Activated CD4-positive, alpha-beta memory T cell treated with anti-CD3 and anti-CD28 coated beads for 36 hours (primary cell): ENCODE measurements at places on chromosomes 5 and 9. TPM values are rescaled to one million over a fixed set of nuclear protein-coding genes. Genes with fewer than 3 reads are reported as not detected.

The EIF4E1B gene
- total RNA-seq: not detected

The FAM114A2 gene
- total RNA-seq: 27.4 TPM

The SPATA31D4 gene
- not detected for total RNA-seq

The IFNB1 gene
- total RNA-seq: 0.26 TPM

The SLCO6A1 gene
- total RNA-seq: not detected

The ZNF366 gene
- total RNA-seq: not detected

The CYLC2 gene
- total RNA-seq: not detected

The EEIG1 gene
- total RNA-seq: 50.7 TPM

DNA sequence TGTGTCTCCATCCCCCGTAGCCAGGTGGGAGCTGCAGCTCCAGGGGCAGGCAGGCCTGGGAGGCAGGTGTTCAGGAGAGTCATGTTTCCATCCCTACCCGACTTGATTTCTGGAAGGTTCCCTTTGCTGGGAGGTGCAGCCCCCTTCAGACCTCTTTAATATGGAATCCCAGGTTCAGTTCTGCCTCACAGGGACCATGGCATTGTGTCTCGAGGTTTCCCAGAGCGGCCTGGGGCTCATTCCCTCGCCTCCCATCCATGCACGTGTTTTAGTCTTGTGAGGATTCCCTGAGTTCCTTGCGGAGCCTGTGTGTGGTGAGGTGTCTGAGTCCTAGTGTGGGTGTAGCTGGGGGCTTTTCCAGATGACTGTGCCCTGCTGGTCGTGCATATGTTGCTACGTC lies 16.5 kb upstream of the AHRR start:
- no peak overlapping the region for H3K4me3 ChIP-seq
- H3K27ac ChIP-seq: no peak overlapping the region
- H3K36me3 ChIP-seq: peaks cover 13% of the 10 kb centered on the region
- H3K27me3 ChIP-seq: no peaks in the 10 kb centered on the region
- H3K4me1 ChIP-seq: peaks cover 16% of the 10 kb centered on the region
- DNase-seq: peak; percentile 3

- no peak overlapping the region for H3K27ac ChIP-seq
- H3K4me3 ChIP-seq: no peak overlapping the region
- no peaks in the 10 kb centered on the region for H3K27me3 ChIP-seq
These were observed 213.3 kb downstream of the CDK5RAP2 start for GRCh38 chr9:120366644-120367019.

DNA sequence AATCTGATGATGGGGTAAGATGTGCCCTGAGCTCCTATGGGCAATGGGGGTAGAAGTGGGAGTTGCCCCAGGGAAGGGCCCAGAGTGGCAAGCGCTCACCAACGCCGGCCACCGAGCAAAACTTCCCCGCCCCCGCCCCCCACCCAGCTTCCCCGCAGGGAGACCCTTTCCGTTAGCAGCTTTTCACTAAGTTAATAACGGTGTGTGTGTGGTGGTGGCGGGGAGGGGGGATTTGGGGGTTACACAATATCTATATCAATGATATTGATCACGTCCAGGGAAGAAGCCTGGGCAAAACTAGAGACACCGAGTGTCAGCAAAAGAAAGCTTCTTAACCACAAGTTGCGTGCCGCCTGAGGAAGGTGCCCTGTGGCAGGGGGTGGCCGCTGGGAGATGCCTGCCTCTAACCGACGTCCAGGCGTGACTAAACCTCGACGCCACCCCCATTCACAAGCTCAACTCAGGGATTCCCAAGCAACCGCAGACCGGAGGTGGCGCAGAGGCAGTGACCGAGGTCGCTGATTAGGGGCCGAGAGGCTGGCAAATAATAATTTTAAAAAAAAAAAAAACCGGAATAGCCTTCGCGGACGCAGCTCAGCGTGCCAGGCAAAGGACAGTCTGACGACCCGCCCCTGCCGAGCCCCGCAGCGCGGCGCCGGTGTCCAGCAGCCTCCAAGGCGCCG lies 222.6 kb downstream of the MEF2C start:
- no peak for DNase-seq
- peak overlapping the region; percentile 32 for H3K4me3 ChIP-seq
- no peak overlapping the region for H3K27ac ChIP-seq
- peaks cover 4% of the 10 kb centered on the region for H3K36me3 ChIP-seq
- H3K4me1 ChIP-seq: peaks cover 14% of the 10 kb centered on the region
- H3K27me3 ChIP-seq: peaks cover 57% of the 10 kb centered on the region

DNA sequence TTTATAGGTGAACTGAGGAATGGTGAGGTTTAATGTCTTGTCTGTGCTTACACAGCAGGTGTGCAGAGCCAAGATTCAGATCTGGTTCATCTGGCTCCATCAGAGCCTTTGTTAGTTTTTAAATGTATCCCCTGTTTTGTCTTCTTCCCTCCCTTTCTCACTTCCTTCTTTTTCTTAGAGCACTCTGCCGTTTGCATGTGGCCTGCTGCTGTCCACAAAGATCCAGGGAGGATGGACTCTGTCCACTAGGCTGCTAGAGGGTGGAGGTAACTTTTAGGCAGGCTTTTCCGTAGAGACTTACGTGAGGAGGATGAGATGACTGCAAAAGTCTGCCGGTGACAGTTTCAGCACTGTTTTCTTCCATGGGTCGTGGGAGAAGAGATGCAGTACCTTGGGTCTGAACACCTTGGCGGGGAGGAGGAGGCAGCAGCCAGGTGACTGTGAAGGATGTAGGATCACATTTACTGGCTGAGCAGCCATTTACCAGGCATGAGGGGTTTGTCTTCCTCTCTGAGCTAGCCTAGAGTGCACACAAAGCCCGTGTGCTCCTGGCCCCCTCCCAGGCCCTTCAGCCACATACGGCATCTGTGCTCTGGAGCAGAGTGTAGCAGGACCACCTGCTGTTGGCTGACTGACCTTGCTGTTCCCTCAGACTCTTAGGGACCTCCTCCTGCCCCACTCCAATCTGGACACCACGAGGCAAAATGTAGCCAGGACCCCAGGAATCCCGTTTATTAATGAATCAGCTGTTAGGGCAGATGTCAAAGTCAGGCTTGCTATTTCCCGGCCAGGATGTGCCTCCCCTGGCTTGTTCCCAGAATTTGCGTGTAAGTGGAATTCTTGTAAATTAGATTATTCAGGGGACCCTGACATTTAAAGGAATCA lies 1.8 kb downstream of the NTMT1 start:
- no peaks in the 10 kb centered on the region for H3K27me3 ChIP-seq
- peaks cover 74% of the 10 kb centered on the region for H3K4me1 ChIP-seq
- peak overlapping the region; percentile 91 for H3K27ac ChIP-seq

DNA sequence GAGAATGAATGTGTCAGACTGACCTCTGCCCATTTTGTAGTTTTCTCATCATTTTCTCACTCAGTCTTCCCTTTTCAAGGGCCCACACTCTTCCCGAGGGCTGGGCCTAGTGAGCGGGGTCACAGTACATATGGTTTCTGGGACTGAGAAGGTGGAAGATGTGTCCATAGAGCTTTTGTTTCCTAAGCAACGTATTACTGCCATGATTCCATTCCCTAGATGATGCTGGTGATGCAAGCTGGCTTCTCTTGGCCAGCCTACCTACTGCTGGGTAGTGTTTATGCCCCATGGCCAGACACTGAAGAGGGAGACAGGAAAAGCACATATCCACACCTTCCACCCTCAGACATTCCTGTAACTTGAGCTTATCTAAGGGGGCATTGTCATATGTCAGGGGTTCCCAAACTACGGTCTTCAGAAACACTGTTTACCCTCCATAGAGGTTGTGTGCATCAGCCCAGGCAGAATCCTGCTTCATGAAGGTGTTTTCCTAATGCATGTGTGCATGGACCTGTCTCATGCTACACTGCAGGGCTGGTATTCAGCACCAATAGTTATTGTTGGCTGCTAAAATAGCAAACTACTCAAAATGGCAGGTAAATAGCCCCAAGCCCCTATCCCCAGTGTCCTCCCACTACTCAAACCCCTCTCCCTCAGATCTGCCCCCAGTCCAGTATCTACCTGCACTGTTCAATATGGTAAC lies 9.5 kb downstream of the IRF1 start:
- peak; percentile 13 for DNase-seq
- H3K27me3 ChIP-seq: no peaks in the 10 kb centered on the region
- H3K36me3 ChIP-seq: peaks cover 33% of the 10 kb centered on the region
- peak overlapping the region; percentile 80 for H3K27ac ChIP-seq

DNA sequence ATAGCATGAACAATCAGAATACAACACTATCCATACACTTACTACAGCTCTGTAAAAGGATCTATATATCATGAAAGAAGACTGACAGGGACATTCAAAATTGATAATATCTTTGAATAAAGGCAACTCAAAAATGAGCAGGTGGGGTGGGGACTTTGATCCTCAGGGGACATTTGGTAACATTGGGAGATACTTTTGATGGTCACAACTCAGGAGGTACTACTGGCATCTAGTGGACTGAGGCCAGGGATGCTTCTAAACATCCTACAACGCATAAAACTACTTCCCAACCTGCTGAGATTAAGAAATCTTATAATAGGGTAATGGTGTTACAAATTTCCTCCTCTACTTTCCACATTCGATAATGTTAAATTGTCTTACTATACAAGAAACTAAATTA lies 243.9 kb downstream of the ARL15 start:
- H3K4me1 ChIP-seq: no peaks in the 10 kb centered on the region
- H3K4me3 ChIP-seq: no peak overlapping the region
- H3K27me3 ChIP-seq: no peaks in the 10 kb centered on the region
- no peak for DNase-seq

DNA sequence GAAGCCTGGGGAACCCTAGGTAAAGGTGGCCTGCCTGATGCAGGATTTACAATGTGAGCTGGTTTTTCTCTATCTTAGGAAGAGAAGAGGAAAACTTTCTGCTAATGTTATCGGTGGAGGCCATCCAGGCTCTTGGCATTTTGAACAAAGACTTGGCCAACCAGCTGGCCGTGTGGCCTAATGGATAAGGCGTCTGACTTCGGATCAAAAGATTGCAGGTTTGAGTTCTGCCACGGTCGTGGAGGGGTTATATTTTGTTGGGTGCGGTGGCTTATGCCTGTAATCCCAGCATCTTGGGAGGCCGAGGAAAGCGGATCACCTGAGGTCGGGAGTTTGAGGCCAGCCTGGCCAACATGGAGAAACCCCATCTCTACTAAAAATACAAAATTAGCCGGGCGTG lies 9.6 kb downstream of the C9orf152 start:
- peaks cover 3% of the 10 kb centered on the region for H3K27me3 ChIP-seq
- no peak for DNase-seq
- H3K27ac ChIP-seq: no peak overlapping the region
